ENCODE measurements at places on chromosomes 7 and 10. TPM values are rescaled to one million over a fixed set of nuclear protein-coding genes. Genes with fewer than 3 reads are reported as not detected.

DNA sequence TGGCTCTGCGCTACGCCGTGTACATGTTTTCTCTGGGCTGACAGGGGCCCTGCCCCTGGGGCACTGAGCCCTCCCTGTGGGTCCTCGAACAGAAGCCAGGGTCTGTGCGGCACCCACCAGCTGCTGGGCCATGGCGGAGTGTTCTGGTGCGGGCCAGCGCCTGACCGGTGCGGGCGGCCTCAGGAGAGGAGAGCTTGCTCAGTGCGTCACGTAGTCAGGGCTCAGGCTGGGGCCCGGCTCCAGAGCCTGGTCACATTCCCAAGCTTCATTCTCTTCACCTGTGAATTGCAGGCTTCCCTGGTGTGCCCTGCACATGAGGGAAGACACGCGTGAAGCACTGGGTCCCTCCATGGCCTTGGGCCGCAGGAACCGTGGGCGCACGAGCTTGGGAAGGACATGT lies 15.5 kb downstream of the GET4 start:
- no peak for DNase-seq

GRCh38 chr10:129773359-129773990 lies 190.6 kb downstream of the EBF3 start:
- DNase-seq: no peak

DNA sequence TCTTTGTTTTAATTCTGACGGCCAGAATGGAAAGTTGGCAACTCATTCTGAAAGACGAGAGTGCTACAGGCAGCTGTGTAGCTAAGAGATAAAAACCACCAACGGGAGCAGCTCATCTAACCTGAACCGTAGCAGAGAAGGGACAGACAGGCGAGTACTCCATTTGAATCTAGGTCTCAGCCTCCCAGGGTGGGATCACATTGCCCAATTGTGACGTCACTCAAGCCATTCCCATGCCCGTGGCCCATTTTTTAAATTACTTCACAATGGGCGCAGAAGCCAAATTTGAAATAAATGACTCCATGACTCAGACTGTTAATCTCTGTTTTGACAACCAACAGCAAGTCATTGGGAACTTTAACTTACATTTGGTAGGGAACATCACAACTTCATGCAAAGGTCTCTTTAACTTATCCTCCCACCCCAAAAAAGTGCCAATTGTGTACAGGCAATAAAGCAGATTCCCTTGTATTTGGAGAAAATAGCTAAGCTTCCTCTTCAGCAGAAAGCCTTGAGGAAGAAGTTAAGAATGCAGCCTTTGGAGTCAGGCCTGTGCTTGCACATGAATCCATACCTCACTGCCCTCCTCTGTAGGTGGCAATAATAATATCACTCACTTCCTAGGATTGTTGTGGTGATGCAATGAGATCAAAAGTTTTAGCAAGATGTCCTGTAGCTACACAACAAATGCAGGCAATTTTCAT lies 93.2 kb upstream of the KIF5B start:
- peak; percentile 38 for DNase-seq

GRCh38 chr10:77644557-77645243 lies 7.1 kb upstream of the KCNMA1 start:
- DNase-seq: no peak

UCMA gene
- not detected for total RNA-seq

Measured in omental fat pad (tissue), 4 donors.